ENCODE measurements at places on chromosomes 7 and 10. TPM values are rescaled to one million over a fixed set of nuclear protein-coding genes. Genes with fewer than 3 reads are reported as not detected.

DNA sequence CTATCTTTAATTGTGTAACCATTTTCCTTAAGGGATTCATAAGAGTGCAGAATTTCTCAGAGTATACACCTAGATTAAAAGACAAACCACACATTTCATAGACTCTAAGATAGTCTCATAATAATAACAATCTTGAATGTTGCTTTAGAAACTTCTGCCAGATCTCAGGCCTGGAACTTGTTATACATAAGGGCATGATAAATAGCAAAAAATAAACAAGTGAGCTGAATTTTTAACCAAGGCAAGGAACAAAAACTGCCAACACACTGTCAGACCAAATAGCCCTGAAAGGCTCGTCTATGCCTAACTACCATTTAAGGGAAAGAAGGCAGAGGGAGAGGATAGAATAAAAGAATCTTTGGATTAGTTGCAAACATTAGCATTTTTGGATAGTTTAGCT lies 65.8 kb upstream of the SEMA3C start:
- no peak for DNase-seq

- DNase-seq = no peak
These were observed 36.6 kb upstream of the CYP2C19 start for GRCh38 chr10:94725871-94726270.

DNA sequence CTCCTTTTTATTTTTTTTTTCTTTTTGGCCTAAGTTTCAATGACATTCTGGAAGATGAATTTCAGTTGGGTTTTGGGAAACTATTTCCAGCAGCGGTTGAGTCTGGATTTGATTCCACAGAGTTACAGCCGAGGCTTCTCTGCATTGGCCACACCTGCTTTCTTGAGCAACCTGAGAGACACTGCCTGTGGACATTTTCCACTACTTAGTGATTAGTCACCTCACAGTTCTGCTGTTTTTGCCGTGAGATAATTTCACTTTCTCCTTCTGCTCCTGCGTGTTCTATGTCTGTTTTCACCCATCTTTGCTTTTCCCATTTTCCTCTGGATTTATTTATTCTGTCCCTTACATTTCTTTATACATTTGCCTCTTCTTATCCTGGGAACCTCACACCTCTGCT lies 243.0 kb downstream of the BICC1 start:
- DNase-seq = no peak

DNA sequence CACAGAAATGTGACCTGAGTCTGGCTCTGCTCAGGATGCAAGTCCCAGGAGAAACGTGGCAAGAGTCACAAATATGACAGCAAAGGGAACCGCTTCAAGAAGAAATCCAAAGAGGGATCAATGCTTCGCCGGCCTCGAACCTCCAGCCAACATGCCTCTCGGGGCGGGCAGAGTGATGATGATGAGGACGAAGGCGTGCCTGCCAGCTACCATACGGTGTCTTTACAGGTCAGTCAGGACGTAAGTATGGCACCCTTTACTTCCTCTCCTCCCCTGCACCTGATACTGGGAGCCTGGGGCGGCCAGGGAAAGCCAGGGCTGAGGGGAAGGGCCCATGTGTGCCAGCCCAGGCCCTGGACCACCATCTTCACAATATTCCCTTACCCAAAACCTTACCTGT lies 18.6 kb upstream of the NFKB2 start:
- no peak for DNase-seq

- no peak for DNase-seq
These were observed 113.3 kb upstream of the KMT2E start for GRCh38 chr7:104900525-104901239.

DNA sequence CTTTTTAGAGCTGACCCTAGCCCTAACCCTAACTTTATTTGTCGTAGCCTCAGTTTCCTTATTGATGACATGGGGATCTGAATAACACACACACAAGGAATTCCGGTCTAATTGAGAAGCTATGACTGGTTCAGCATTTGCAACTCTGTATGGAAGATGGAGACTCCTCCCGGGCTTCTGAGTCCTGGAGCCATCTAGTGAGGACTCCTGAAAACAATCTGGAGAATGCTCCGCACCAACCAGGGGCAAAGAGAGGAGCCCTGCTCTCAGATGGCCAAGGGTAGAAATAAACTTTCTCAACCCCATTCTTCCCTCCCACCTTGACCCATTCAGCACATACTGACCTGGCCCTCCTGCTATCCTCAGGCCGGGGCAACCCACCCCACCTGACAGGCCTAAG lies 26.4 kb downstream of the MBL2 start:
- no peak for DNase-seq

GRCh38 chr7:14551310-14551709 lies 351.2 kb downstream of the DGKB start:
- DNase-seq = no peak

- no peak for DNase-seq
These were observed 290.0 kb upstream of the PHYHIPL start for GRCh38 chr10:58886406-58886805.

- no peak for DNase-seq
These were observed 76.3 kb upstream of the CUX1 start for GRCh38 chr7:101740981-101741725.

GRCh38 chr10:101495324-101495925 lies 92.6 kb downstream of the POLL start:
- DNase-seq = no peak

The SEMA3D gene
- total RNA-seq = 1.4 TPM

The FGFBP3 gene
- total RNA-seq = 0.41 TPM

The NAT16 gene
- not detected for total RNA-seq

The OGDHL gene
- total RNA-seq = 8.3 TPM

The HOXA4 gene
- not detected for total RNA-seq

The CCDC3 gene
- 7.3 TPM for total RNA-seq

The SLC16A9 gene
- 2.8 TPM for total RNA-seq
